NCI-H1417 (cell line): ENCODE measurements at places on chromosomes 4 and X.

DNA sequence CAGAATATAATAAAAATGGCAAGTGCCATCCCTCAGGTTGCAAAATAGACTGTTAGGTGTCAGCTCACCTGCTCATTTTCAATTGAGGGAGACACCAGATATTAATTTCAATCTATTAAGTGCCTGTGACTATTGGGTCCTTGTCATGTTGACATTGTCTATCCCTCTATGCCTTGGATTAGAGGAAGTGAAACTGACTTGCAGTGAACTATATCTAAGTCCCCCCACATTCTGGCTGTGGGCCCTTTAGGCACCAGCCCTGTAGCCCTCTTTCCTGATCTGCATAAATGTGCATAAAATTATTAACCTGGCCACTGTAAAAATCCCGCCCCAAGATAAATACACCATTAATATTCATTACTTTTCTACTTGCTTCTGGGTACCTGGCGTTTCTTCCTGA lies 293.0 kb upstream of the CLNK start:
- no peak for DNase-seq

DNA sequence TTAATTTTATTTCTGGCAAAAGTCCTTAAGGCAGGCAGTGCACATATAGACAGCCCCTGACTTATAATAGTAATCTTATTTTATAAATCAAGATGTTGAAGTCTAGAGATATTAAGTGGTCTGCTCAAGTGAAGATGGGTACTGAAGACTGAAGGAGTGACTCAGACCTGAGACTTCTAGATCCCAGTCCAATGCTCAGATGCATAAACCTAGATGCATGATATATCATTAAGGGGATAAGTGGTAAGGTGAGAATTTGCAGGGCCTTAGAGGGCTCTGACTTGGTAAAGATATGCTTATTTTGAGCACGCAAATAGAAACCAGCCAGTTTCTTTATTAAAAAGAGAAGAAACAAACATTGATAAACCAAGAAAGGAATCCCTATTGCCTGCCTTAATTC lies 42.9 kb downstream of the SLC9A7 start:
- no peak for DNase-seq

GRCh38 chr4:108885211-108885610 lies 122.4 kb upstream of the ETNPPL start:
- DNase-seq = no peak

DNA sequence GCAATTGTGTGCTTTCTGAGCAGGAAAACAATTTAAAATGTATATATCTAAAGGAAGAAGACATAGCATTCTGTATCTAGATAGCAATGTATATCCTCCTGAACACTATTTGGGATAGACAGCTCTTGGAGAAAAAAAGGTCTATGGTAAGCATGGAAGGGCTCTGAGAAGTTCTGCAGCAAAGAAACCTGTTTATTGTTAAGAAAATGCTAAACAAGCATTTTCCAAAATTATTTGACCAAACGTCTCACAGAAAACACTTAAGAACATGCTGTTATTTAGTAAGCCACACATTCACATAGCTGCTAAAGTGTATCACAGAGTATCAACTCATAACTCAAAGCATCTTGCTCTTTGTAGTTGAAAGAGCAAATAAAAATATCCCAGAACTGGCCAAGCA lies 67.9 kb downstream of the SH3RF1 start:
- DNase-seq = no peak

- DNase-seq = no peak
Observed at GRCh38 chr4:119032921-119033685, 102.5 kb upstream of the MYOZ2 start.

GRCh38 chrX:47751670-47752069 lies 85.0 kb upstream of the ZNF81 start:
- DNase-seq = peak; percentile 38

DNA sequence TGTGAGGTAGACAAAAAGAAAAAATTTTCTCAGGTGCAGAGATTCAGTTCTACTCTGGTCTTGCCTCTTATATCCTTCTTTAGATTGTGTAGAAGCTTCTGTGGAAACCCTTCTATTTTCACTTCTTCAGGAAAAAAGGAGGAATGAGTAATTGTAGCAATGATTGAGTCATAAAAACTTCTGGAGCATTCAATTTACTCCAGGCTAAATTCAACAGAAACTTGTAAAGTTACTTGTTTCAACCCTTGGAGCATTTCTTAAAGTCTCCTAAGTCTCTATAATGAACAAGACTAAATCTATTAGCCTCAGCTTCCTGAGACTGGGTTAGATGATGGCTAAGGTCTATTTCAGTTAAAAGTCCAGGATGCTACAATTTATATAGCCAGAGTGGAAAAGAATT lies 29.9 kb downstream of the BOD1L1 start:
- DNase-seq = no peak

DNA sequence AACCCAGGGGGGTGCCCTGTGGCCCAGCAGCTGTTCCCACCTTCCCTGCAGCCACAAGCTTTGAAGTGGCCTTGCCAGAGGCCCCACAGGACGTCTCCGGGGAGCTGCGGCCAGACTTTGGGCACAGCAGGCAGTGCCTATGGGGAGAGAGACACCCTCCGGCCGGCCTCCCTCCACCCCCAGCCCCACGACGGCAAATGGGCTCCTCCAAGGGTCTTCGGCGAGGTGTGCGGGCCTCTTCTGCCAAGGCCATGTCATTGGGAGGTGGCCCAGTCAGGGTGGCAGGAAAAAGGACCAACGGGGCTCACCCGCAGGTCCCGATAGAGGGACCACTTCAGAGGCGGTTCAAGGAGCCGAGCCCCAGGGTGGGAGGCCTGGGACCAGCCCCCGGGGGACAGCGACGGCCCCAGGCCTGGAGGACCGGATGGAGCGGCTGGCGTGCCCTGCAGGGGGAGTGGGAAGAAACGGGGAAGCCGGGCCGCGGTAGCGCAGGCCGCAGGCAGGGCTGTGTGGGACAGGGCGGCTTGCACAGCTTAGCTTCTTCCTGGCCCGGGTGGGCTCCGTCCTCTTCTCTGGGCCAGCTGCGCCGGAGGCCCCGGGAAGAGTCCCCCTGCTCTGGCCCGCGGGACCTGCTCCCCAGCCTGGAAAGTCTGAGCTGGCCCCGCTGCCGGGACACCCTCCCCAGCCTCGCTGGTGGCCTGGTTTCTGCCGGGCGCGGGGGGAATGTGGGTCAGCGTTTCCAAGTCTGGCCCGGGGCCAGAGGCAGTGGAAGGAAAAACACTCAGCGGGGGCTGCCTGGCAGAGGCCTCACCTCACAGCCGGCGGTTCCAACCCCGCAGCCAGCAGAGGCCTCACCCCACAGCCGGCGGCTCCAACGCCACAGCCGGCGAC lies 21.9 kb upstream of the SPON2 start:
- peak; percentile 71 for DNase-seq

- peak; percentile 71 for DNase-seq
Observed at GRCh38 chr4:143700416-143701352, at the start of gene FREM3. FREM3 (minus strand) TSS chr4:143700675; CDS start chr4:143700675, 0 bp downstream.

GRCh38 chrX:3589474-3589873 lies 124.0 kb downstream of the PRKX start:
- no peak for DNase-seq
